ENCODE measurements at places on chromosomes 12 and 14. TPM values are rescaled to one million over a fixed set of nuclear protein-coding genes. Genes with fewer than 3 reads are reported as not detected.

Gene CDKN3
- 6.1 TPM for total RNA-seq

Gene C14orf39
- total RNA-seq = not detected

Gene VSX2
- total RNA-seq = not detected

- H3K36me3 ChIP-seq = no peaks in the 10 kb centered on the region
- H3K4me3 ChIP-seq = peak overlapping the region; percentile 93
Observed at GRCh38 chr12:48105321-48105866, 485 bp downstream of the SENP1 start.

Gene KRT6A
- total RNA-seq = not detected

GRCh38 chr12:69619050-69619449, 8.3 kb upstream of the LRRC10 start:
- H3K4me1 ChIP-seq = peaks cover 20% of the 10 kb centered on the region
- no peaks in the 10 kb centered on the region for H3K27me3 ChIP-seq
- H3K27ac ChIP-seq = no peak overlapping the region
- no peaks in the 10 kb centered on the region for H3K36me3 ChIP-seq

GRCh38 chr12:51925346-51926063, 18.2 kb downstream of the ACVRL1 start:
- H3K4me3 ChIP-seq = no peak overlapping the region
- H3K4me1 ChIP-seq = peaks cover 31% of the 10 kb centered on the region
- no peaks in the 10 kb centered on the region for H3K27me3 ChIP-seq
- H3K27ac ChIP-seq = peak overlapping the region; percentile 55
- no peaks in the 10 kb centered on the region for H3K36me3 ChIP-seq

DNA sequence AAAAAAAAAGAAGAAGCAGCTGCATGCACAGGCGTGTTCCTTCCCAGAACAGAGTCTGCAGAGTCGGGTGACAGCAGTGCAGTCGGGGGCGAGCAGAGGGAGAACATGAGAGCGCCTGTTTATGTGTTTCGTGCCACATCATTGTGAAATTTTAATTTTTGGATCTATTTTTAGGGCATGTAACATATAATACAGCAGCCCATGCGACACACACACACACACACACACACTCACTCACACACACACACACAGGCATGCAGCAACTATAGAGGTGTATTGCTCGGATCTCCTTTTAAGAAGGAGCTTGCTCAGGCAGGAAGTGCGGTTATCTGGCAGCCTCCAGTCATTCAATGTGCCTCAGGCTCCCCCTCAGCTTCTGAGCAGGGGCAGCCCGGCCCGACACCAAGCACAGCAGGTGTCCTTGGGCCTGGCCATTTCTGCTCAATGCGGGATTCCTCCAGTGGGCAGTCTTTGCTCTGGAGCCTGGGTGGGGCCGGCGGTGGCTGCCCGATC, 71.8 kb downstream of the ZNF664 start:
- H3K27me3 ChIP-seq = no peaks in the 10 kb centered on the region
- H3K4me3 ChIP-seq = no peak overlapping the region
- DNase-seq = no peak
- no peaks in the 10 kb centered on the region for H3K4me1 ChIP-seq
- no peak overlapping the region for H3K27ac ChIP-seq
- no peaks in the 10 kb centered on the region for H3K36me3 ChIP-seq

GRCh38 chr12:124368421-124369032, 73.6 kb downstream of the RFLNA start:
- H3K27ac ChIP-seq = peak overlapping the region; percentile 90
- DNase-seq = no peak
- peaks cover 94% of the 10 kb centered on the region for H3K36me3 ChIP-seq
- H3K27me3 ChIP-seq = no peaks in the 10 kb centered on the region
- H3K4me1 ChIP-seq = peaks cover 77% of the 10 kb centered on the region
- no peak overlapping the region for H3K4me3 ChIP-seq

All from heart right ventricle (tissue), 16 donors.